CD14-positive monocyte (primary cell): ENCODE measurements at places on chromosomes 11 and 22. TPM values are rescaled to one million over a fixed set of nuclear protein-coding genes. Genes with fewer than 3 reads are reported as not detected.

GRCh38 chr11:69660001-69660500 lies 15.1 kb downstream of the LTO1 start:
- no peak for DNase-seq

DNA sequence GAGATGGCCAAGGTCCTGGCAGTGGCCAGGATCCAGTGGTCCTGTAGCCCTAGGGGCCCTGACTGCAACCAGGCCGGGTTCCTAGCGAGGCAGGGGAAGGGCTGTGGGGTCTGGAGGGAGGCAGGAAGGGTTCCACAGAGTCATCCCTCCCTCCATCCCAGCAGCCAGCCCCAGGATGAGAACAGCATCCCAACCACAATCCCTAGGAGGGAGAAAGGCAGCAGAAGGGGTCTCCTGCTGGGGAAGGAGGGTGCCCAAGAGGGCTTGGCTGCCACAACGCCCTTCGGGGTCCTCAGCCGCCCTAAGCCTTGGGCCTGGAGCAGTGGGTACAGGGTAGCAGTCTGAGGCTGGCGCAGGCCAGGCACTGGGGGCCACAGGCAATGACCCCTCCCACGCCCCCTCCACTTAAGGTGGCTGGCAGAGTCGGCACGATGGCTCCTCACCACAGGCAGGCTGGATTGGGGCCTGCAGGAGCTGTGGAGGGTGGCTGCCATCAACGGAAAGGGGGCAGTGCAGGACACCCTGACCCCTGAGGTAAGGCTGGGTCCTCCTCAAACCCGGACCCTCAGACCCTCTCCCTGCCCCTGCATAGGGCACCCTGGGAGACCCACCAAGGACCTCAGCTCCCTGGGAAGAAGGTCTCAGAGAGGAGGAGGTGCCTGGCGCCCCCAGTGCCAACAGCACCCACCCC lies 7.2 kb downstream of the SLC22A12 start:
- no peak for DNase-seq

The DNAJB13 gene
- polyA plus RNA-seq, result not detected

The CASTOR1 gene
- polyA plus RNA-seq, result 15.2 and 15.5 TPM in 2 replicates

DNA sequence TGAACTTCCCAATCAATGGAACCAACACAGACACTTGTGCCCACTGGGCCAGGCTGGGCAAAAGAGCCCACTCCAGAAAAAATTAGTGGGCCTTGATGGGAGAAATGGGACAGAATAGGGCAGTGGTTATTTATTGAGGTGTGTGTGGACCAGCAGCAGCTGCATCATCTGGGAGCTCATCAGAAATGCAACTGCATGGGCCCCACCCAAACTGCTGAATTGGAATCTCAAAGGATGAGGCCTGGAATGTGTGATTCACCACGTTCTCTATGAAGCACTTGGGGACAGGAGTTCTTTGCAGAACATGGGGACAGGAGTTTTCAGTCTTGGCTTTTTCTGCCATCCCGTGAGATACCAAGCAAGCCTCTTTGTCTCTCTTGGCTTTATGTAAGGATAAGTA lies 255.6 kb upstream of the PLET1 start:
- no peak for DNase-seq

The NCAM1 gene
- 0.65 TPM for polyA plus RNA-seq

DNA sequence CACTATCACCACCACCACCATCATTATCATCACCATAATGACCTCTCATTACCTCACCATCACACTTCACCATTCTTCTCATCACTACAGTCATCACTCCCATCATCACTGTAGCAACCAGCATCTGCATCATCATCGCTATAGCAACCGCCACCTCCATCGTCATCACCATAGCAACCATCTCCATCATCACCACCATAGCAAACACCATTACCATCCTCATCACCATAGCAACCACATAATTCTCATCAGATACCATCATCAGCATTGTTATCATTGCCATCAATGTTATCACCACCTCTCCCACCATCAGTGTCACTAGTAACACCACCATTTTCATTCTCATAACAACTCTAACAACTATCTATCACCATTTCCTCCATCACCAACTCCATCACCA lies 23.1 kb upstream of the CD82 start:
- no peak for DNase-seq
